Cardiac septum (tissue), 1 donor: ENCODE measurements at places on chromosomes 5 and 9.

DNA sequence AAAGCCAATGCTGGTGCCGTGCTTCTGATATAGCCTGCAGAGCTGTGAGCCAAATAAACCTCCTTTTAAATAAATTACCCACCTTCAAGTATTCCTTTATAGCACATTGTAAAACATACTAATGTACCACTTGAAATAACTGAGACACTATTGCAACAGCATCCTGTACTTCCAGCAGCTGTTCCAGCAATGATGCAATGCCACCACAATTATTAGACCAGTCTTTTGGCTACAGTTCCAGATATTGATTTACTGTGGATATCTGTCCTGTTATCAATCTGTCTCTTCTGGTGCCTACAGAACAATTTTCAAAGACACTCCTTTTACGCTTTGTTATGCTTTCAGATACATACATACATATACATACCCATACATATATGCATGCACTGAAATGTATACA lies 567.9 kb downstream of the TAF11L14 start:
- no peak for DNase-seq

GRCh38 chr5:21654-22233 lies 70.2 kb upstream of the PLEKHG4B start:
- no peak for DNase-seq

DNA sequence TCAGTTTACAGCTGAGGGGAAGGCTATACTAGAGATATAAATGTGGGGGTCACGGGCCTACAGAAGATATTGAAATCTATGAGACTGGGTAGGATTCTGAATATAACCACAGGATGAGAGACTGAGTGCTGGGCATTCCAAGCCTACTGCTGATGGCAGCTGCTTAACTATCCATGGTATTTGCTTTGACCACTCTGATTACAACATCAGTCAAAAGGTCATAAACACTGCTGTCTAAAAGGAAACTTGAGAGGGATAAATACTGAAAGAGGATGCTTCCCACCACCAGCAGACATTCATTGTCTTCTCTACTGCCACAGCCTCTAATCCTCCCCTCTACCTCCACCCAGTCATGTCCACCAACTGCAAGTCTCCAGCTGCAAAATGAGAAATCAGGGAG lies 3.8 kb downstream of the ZNF622 start:
- DNase-seq = no peak

- no peak for DNase-seq
Observed at GRCh38 chr9:89721176-89721700, 116.4 kb downstream of the GADD45G start.

- DNase-seq = no peak
Observed at GRCh38 chr9:77896938-77897667, 134.5 kb downstream of the GNAQ start.

DNA sequence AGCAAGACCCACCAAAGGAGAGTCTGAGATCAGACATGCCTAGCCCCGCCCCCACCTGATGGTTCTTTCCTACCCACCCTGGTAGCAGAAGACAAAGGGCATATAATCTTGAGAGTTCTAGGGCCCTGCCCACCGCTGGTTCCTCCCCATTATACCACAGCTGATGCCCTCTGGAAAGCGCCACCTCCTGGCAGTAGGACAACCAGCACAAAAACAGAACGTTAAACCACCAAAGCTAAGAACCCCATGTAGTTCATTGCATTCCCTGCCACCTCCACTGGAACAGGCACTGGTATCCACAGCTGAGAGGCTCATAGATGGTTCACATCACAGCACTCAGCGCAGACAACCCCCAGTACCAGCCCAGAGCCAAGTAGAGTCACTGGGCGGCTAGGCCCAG lies 81.2 kb upstream of the TRPC7 start:
- DNase-seq = no peak

DNA sequence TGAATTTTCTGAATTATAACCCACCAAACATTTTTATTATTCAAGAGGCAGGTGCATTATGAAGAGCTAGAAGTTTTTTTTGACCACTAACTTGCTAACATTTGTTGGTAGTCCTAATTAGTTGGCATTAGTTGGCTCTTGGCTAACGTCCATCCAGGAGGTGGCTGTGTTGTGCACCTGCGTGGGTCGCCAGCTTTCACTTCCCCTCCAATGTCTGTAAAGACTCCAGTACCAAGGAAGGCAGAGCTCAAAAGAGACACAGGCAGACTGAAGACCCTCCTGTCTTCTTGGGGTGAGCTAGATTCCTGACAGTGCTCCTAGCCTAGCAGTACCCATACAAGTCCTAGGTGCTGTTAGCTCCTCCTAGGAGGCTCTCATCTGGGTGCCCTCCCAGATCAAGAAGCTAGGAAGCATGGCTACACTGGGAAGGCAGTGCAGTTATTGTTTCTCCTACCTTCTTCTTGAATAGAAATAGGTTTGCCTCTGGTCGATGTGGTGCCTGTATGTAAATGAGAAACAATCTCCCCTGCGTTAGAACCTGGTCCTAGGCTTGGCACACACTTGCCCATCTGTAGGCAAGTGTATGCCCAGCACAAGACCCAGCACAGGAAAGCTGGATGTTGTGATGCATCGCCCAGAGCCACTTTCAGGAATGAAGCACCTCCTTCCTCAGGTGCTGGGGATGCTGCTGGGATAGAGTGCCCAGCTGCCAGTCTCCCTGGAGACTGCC lies 190.9 kb downstream of the ICE1 start:
- no peak for DNase-seq

- peak; percentile 27 for DNase-seq
Observed at GRCh38 chr5:2165203-2165602, 282.5 kb upstream of the IRX4 start.

GRCh38 chr9:462606-463005 lies 247.9 kb downstream of the DOCK8 start:
- no peak for DNase-seq

DNA sequence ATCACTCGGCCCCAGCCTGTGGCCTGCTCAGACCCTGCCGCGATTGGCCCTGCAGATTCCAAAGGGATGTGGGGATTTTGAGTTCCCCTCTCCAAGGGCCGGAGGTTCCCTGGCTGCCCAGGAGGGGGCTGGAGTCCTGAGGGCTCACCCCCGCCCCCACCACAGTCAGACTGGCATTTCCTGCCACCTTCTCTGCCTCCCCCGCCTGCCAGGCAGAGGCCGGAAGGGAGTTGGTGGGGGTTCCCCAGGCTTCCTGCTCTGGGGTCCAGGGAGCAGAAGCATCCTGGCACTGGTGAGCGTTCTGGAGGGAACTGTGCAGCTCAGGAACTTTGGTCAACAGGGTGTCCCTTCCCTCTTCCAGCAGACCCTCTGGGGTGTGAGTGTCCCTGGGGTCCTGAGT lies 70.6 kb downstream of the RXRA start:
- no peak for DNase-seq

DNA sequence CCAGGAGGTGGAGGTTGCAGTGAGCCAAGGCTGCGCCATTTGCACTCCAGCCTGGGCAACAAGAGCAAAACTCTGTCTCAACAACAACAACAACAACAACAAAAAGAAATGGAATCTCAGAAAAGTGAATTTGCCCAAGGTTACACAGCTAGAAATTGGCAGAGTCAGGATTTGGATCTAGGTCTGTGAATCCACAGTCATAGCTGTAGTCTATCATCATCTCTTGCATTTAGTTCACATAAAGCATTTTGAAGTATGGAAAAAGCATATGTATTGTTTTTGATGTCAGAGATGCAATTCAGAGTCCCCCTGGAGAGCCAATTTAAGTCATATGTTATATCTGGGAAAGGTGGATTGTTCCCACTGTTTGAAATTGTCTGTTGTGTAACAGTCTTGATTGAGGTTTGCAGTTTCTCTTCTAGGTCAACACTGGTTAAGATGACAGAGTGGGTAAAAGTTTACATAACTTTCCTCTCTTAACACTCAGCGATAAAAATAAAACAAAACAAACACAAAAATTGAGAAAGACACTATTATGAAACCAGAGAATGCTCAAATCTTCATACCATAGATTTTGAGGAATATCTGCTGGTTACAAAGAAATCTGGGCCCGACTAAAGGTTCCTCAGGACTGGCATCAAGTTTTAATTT lies 21.5 kb upstream of the GPR21 start:
- no peak for DNase-seq

GRCh38 chr9:4356306-4356705 lies 56.4 kb upstream of the GLIS3 start:
- DNase-seq = no peak

GRCh38 chr5:117072439-117072838 lies 497.8 kb upstream of the SEMA6A start:
- no peak for DNase-seq

DNA sequence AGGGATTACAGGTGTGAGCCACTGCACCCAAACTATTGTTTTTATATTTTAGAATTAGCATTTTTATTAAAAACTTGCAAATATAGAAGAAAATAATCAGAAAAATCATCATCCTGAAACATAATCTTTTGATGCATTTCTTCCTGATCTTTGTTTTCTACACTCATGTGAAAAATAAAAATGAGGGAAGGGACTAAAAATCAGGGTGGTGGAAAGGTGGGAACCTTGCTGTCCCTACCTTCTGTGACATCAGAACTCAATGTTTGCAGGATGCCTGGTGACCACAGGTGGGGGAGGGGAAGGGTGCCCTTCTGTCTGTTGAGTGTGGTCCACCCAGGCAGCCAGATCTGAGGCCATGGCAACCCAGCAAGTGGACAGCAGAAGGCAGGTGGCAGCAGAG lies at the start of gene SMIM23:
TSS of gene SMIM23 (plus strand) at position 301 of the 400 bp plus-strand sequence. CDS start at position 356, 55 bp downstream.
- no peak for DNase-seq

- DNase-seq = no peak
Observed at GRCh38 chr5:25090275-25090674, 445.5 kb upstream of the CDH10 start.

- DNase-seq = no peak
Observed at GRCh38 chr9:30015073-30015472, 2369.4 kb upstream of the ACO1 start.

GRCh38 chr5:152246401-152246800 lies 158.7 kb downstream of the NMUR2 start:
- DNase-seq = no peak

GRCh38 chr5:42970636-42971559 lies 69.2 kb downstream of the ANXA2R start:
- no peak for DNase-seq

GRCh38 chr9:130682421-130683121 lies 11.0 kb upstream of the EXOSC2 start:
- peak; percentile 90 for DNase-seq

GRCh38 chr5:160458806-160459800 lies 37.4 kb downstream of the PTTG1 start:
- no peak for DNase-seq

GRCh38 chr5:151923866-151924476 lies 680 bp downstream of the GLRA1 start:
- DNase-seq = no peak

DNA sequence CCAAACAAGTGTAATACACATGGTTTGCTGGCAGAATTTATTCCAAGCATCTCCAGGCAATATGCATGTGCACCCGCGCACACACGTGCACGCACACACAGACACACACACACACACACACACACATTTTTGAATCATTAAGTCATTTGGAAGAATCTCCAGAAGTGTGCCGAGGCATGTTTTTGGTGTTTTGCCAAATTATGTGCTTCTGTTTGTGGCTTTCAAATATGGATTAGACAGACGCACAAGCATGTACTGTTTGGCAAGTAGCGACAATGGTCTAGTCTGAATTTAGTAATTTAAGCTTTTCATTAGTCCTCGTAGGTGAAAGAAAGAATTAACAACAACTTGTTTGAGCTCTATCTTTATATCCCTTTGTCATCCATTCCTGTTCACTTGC lies 36.7 kb downstream of the NFIB start:
- DNase-seq = no peak

DNA sequence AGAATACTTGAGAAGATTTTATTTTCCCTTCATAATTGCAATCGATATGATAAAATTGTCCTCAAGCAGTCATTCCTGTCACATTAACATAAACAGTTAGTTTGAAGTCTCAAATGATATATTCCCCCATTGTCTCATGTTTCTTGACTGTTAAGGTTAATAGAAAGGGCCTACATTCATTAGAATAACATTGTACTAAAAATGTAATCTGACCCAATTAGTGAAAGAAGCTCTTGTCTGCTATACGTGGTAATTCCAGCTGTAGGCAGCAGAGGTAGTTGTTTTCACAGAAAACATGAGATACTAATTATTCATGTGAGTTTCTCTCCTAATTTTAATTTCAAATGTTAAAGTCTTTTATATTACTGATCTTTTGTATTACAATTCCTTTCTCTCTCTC lies 25.9 kb upstream of the AP3B1 start:
- no peak for DNase-seq

DNA sequence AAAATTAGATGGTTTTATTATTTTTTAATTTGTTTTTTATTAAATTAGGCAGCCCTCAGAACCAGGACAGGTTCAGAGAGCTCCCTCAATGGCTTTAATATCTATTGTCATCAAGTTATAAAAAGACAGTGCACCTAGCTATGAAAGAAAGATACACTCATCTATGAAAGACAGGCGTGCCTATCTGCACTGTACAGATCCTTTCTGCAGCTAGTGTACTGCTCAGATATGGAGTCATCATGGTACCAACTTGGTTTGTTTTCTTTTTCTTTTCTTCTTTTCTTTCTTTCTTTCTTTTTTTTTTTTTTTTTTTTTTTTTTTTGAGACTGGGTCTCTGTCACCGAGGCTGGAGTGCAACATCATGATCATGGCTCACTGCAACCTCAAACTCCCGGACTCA lies 54.8 kb upstream of the GPBP1 start:
- DNase-seq = no peak

DNA sequence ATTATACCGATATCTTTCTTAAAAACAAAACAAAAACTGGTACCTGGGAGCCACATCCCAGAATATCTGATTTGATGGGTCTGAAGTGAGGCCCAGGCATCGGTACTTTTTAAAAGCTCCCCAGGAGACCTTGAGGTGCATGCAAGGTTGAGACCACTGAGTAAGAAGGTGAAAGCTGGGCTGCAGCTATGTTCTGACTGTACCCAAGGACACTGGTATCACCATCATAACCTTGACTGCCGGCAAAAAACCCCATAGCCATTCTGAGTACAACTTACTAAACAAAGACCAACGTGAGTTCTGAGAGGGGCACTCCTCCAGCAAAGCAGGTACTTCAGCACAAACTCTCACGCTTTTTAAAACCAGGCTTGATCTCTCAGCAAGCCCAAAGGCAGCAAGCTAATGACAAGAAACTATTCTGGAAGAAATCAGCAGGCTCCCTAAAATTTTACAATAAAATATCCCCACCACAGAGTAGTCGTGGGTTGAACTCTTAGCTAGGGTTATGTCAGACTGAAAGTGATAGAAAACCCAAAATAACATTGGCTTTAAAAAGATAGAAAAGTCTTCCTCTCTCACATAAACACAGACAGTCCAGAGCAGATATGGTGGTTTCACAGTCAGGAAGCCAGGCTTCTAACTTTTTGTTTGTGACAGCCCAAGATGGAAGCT lies 263.9 kb downstream of the SAXO1 start:
- DNase-seq = no peak

GRCh38 chr5:34772267-34773098 lies 66.5 kb upstream of the TTC23L start:
- DNase-seq = no peak

DNA sequence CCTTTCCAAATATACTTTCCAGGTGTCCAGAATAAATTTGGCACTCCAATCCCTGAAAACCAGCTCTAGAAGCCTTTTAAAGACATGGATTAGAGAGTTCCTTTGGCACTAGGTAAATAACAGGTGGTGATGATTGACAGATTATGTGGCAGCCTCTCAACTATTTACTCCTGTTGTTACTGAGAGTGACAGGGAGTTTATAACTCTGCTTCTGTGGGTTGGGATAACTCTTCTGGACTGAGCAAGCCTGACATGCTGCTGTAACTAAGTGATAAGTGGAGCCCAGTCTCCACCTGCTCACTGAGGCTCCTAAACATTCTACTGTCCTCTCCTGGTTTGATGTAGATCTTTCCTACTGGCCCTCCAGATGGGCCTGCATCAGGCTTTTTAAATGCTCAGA lies 693.2 kb upstream of the FTMT start:
- DNase-seq = no peak
